ENCODE measurements at places on chromosomes 3 and 15. TPM values are rescaled to one million over a fixed set of nuclear protein-coding genes. Genes with fewer than 3 reads are reported as not detected.

DNA sequence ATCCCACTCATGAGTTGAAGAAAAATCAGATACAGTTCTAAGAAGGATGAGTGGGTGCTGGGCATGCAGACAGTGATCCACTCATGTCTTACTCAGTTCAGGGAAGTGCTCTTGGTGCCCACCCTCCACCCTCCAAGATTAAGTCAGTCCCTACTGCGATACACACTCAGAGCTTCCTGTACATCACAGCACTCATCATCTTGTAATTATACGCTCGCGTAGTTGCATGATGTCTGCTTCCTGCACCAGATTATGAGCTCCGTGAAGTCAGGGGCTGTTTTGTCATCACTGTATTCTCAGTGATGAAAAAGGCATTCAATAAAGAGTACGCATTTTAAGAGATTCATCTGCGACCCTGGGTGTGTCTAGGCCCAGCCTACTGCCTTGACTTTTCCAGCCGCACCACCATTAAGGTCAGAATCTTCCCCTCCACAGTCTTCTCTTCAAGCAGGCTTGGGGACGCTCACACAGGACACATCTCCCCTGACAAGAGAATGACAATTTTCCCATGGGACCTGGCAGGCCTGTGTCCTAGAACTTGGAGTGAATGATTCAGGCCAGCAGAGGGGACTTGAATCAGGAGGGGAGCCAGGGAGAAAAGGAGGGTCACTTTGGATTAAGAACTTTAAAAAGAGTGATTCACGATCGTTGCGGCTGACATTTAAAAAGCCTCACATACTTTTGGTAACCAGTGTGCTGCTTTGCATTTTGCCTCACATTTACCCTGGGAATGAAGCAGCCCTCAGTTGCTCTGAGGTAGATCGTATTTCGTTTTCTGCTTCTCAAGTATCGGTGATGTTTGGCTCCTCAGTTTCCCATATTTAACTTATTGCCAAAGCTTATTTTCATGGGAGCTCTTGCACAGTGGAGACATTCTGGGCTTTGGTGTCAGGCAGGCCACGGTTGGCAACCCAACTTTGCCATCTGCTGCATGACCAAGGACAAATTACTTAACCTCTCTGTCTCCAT, 7.9 kb upstream of the PDE8A start:
- no peaks in the 10 kb centered on the region for H3K36me3 ChIP-seq
- no peak overlapping the region for H3K27ac ChIP-seq
- no peak for DNase-seq
- no peaks in the 10 kb centered on the region for H3K4me1 ChIP-seq
- H3K27me3 ChIP-seq, result no peaks in the 10 kb centered on the region

The SPTBN5 gene
- 0.32 TPM for total RNA-seq

DNA sequence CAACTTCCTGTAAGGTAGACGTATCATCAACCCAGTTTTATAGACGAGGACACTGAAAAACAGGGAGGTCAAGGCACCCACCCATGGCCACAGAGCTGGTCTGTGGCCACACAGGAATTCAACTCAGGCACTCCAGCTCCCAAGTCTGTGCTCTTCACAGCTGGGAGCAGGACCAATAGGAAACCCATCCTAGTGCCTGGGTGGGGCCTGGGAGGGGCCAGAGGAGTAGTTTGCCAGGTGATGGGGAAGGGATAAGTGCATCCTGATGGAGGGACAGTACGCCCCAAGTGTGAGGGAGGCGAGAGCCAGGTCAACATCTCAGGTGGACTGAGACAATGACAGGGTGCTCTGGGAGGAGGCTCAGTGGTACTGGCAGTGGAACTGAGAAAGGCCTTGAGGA, 22.0 kb downstream of the KIF9 start:
- H3K4me3 ChIP-seq, result peak overlapping the region; percentile 25
- H3K4me1 ChIP-seq, result peaks cover 14% of the 10 kb centered on the region
- DNase-seq, result no peak
- H3K36me3 ChIP-seq, result peaks cover 4% of the 10 kb centered on the region
- H3K27me3 ChIP-seq, result peaks cover 2% of the 10 kb centered on the region

The CRYGS gene
- 3.7 TPM for total RNA-seq

The ZXDC gene
- 39.5 TPM for total RNA-seq

DNA sequence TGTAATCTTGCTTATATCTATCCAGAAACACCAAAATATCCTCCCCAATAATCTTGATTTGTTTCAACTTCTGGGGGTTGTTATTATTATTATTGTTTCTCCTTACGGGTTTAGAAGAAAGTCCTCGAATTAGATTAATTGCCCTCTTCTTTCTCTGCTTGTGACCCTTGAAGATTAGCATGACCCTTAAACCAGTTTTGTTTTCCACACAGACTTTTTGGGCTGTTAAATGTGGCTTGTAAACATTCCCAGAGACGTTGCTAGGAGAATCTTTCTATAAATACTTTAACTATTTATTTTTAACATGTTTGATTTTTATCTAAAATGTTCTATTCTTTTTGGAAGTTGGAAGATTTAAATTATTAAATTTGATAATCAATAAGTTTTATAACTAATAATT, 4.3 kb upstream of the SUCNR1 start:
- H3K27me3 ChIP-seq, result peaks cover 4% of the 10 kb centered on the region
- no peak overlapping the region for H3K4me3 ChIP-seq
- H3K27ac ChIP-seq, result no peak overlapping the region
- no peak for DNase-seq
- no peaks in the 10 kb centered on the region for H3K36me3 ChIP-seq

DNA sequence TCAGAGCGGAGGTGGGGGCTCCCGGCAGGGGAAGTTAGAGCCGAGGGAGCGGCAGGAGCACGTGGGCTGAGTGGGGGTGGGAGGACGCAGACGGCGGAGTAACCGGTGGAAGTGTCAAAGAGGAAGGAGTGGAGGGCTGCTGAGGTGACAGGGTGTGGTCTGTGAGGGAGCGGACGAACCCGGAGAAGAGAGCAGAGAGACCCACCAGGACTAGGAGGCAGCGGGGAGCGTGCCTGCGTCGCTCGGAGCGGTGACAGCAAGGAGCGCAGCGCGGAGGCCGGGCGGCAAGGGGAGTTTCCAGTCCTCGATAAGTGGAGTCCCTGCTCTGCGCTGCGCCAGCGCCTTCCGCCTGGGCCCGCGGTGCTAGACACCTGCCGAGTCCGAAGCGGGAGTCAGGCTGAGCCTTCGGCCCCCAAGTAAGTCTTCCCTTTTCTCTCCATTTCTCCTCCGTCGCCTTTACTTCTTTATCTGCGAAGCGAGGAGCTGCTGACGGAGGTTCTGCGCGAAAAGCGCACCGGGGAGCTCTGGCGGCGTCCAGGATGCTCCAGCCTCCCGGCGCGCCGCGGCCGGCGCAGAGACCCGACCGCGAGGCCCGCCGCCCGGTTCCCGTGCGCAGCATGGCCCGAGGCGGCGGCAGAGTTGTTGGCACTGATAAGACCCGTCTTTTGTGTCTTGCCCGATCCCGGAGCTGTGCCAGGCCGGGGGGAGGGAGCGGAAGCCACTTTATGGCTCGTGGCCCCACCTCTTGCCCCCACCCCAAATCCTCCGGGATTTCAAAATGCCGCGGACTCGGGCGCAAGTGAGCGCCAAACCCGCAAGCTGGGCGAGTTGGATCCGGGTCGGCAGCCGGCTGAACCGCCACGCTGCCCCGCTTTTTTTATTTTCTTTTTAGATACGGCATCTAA, 533.0 kb upstream of the SEMA6D start:
- H3K27ac ChIP-seq, result peak overlapping the region; percentile 99
- H3K4me3 ChIP-seq, result peak overlapping the region; percentile 98
- DNase-seq, result peak; percentile 79
- H3K4me1 ChIP-seq, result peaks cover 25% of the 10 kb centered on the region
- H3K36me3 ChIP-seq, result no peaks in the 10 kb centered on the region

DNA sequence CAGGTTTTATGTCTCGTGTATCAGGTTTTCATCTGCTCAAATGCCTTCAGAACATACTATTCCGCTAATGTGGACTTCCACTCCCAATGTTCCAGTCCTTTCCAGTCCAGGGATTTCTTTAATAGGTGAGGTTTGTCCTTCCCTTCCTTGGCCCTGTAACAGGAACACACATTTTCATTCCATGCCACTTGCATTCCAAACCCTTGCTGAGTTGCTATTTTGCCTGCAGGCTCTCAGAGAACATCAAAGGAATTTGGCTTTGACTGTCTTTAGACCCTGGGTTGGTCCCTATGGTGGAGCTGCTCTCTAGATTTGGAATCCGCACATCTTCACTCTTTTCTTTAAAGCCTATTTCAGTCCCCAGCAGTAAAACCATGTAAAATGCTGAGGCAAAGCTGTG, 12.3 kb upstream of the ALCAM start:
- peak overlapping the region; percentile 84 for H3K4me3 ChIP-seq
- peaks cover 6% of the 10 kb centered on the region for H3K27me3 ChIP-seq
- no peaks in the 10 kb centered on the region for H3K36me3 ChIP-seq

The ANKRD34C gene
- total RNA-seq, result not detected

The CHDH gene
- total RNA-seq, result 0.61 TPM

- no peak for DNase-seq
- no peak overlapping the region for H3K27ac ChIP-seq
- H3K36me3 ChIP-seq, result peaks cover 8% of the 10 kb centered on the region
These were observed 10.4 kb downstream of the PEAK1 start for GRCh38 chr15:77409259-77410156.

GRCh38 chr15:38521316-38521715, 43.3 kb downstream of the RASGRP1 start:
- no peaks in the 10 kb centered on the region for H3K4me1 ChIP-seq
- H3K36me3 ChIP-seq, result no peaks in the 10 kb centered on the region
- no peak overlapping the region for H3K4me3 ChIP-seq

DNA sequence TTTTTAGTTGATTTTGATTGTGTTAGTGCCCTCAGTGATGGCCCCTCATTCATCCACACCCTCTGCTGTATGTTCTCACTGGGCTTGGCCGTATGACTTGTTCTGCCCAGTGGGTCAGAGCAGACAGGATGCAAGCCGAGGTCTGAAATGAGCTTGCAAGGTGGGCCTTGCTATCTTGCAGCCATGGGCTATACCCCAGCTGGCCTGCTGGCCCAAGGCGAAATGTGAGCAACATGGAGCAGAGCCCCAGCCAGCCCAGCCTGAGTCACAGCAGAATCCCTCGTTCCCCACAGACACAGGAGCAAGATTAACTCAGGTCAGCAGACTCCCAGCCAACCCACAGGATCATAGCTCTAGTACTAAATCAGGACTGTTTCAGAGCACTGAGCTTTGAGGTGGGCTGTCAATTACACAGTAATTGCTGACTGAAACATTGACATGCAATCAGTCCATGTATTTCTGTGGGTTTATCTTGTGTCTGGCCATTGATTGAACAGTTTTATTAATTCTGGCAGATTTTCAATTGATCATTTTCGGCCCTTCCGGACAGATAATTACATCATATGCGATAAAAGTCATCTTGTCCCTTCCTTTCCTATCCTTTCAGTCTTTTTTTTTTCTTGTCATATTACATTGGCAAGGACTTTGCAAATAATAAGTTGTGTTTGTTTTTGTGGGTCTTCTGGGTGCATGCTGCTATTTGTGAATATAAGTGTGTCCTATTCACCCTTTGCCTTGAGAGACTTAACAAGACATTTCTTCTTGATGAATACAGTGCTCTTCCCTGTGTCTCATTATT, 27.1 kb downstream of the KLF15 start:
- H3K36me3 ChIP-seq, result peaks cover 23% of the 10 kb centered on the region
- H3K4me3 ChIP-seq, result no peak overlapping the region
- H3K27me3 ChIP-seq, result peaks cover 2% of the 10 kb centered on the region

GRCh38 chr3:185859294-185859972, 34.6 kb upstream of the IGF2BP2 start:
- no peaks in the 10 kb centered on the region for H3K4me1 ChIP-seq
- no peak for DNase-seq
- H3K27me3 ChIP-seq, result no peaks in the 10 kb centered on the region
- no peak overlapping the region for H3K27ac ChIP-seq
- no peak overlapping the region for H3K4me3 ChIP-seq

Measured in glutamatergic neuron (in vitro differentiated cells).